Fibroblast of skin of left quadriceps (primary cell): ENCODE measurements at places on chromosomes 5 and 9.

- DNase-seq, result no peak
Observed at GRCh38 chr5:16529306-16529705, 63.7 kb upstream of the ZNF622 start.

- no peak for DNase-seq
Observed at GRCh38 chr9:5950261-5950660, 59.6 kb downstream of the MLANA start.

DNA sequence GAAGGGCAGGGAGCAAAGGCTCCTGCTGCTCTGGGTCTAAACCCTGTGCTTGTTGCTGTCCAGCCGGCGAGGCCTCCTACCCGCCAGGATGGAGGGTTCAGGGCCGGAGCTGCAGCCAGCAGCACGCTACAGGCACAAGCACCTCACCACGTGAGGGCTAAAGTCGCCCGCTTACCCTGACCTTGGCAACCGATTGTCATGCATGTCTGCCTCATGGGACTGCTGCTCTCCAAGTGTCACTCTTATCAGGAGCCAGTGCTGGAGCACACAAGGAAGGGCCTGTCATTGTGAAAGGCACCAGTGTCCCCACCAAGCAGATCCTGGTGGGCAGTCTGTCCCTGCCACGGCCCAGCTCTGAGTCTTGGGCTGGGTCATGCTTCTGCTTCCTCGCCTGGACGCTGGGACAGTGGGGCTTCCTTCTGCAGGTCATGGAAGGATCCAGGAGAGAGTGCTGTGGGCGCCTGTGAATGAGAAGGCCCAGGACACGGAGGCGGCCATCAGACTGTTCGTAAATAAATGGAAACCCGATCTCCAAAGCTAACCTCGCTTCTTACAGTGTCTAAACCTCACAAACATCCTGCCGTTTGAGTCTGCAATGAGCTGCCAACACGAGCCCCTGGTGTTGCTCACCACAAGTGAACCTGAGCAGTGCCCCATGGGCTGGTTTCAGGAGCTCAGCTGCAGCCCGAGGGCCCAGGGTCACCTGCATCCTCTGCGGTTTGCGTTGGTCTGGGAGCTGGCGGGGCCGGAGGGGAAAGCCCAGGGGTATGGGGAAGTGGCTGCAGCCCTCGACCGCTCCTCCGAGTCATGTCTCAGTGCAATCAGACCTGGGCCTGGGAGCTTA, 58.2 kb upstream of the RXRA start:
- no peak for DNase-seq

GRCh38 chr5:56520986-56521730, 288.0 kb upstream of the ANKRD55 start:
- no peak for DNase-seq

GRCh38 chr5:170408226-170408625, 19.1 kb upstream of the KCNMB1 start:
- no peak for DNase-seq

GRCh38 chr5:78508186-78508765, 140.3 kb downstream of the LHFPL2 start:
- DNase-seq, result no peak

DNA sequence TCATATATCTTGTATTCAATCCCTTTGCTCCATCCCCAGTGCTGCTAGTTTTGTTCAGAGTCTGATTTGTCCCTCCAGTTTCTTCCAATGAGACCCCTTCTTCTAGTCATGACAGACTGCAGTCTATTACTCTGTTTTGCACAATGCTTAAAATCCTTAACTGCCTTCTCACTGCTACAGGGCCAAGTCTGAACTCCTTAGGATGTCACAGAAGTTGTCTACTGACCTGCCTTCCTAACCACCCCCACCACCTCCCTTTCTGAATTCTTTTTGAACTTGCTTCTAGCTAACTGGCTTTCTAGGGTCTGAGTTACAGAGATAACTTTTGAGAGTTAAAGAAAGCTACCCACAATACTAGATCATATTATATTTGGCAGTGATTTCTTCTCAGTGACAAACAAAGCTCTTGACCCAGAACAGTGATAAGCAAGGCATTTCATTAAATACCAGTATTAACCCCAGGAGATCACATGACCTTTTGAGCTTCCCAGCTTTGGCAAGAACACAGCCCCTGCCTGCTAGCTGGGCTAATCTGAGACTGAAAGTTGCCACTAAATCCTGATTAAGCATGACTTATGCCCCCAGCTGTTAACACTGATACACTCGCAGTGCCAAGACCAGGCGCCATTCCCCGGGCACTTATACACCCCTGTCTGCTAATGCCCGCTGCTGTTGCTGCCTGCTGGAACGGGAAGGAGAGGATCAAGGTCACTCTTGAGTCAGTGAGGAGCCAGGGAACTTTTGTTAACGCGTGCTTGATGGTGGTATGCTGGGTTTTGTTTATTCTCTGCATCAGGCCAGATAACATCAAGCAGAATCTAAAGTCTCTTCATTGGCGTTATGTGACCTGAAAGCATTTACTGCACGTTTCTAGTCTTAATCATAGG, 36.4 kb upstream of the ADAMTSL1 start:
- no peak for DNase-seq

GRCh38 chr5:118768607-118769175, 219.7 kb downstream of the DTWD2 start:
- DNase-seq, result no peak

DNA sequence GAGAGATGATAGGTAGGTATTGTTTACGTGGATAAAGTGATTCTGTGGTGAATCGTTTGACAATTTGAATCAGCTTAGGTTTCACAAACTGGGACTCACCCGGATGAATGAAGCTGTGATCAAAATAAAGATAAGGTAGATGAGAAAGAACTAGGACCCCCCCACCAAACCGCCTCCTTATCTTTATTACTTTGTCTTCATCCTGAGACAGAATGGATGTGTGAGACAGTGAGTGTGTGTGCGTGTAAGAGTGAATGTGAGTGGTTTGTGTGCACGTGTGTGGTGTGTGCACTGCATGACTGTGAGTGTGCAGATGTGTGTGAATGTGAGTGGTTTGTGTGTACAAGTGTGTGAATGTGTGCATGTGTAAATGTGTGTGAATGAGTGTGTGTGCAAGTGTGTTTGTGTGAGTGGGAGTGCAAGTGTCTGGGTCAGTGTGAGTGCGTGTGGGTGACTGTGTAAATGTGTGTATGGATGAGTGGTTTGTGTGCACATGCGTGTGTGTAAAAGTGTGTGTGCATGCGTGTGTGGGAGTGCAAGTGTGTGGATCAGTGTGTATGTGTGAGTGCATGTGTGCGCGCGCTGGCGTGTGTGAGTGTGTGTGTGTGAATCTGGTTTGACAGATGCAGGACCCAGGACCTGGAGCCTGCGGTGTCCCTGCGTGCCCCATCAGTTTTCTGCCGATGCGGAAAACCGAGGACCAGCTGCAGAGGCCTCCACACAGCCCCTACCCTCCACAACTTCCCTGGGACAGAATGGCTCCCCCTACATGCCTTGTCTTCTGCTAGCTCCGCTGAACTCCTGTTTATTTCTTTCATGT, 11.4 kb upstream of the ENG start:
- no peak for DNase-seq

DNA sequence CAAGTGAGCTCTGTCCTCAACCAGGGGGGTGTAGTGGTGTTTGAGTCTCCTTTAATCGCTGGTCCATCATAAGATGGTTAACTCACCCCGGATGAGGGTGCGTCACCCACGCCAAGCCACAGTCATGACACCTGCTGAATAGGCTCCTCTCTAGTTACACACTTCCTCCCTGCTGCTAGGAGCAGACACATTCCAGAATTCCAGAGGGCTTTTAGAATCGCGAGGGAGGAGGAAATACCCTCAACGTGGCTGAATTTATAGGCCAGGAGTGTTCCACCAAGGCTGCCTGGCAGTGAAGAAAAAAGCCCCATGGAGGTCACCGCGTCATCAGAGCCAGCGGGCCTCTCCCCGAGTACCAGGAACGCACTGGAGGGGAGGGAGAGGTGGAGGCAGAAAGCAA, 5.1 kb downstream of the GLRX start:
- DNase-seq, result no peak

GRCh38 chr5:92514896-92515295, 1066.1 kb downstream of the NR2F1-AS1 start:
- DNase-seq, result no peak

GRCh38 chr9:133727876-133728441, 10.2 kb downstream of the SARDH start:
- no peak for DNase-seq

- no peak for DNase-seq
Observed at GRCh38 chr9:78288214-78288892, 8.6 kb upstream of the PSAT1 start.

DNA sequence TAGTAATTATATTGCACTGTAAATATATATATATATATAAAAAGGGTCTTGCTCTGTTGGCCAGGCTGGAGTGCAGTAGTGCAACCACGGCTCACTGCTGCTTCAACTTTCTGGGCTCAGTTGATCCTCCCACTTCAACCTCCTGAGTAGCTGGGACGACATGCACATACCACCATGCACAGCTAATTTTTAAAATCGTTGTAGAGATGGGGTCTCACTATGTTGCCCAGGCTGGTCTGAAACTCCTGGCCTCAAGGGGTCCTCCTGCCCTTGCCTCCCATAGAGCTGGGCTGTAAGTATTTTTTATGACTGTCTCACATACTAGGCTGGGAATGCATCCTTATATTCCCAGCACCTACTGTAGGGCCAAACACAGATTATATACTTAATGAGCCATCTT, 11.9 kb downstream of the PSMD5 start:
- DNase-seq, result no peak

DNA sequence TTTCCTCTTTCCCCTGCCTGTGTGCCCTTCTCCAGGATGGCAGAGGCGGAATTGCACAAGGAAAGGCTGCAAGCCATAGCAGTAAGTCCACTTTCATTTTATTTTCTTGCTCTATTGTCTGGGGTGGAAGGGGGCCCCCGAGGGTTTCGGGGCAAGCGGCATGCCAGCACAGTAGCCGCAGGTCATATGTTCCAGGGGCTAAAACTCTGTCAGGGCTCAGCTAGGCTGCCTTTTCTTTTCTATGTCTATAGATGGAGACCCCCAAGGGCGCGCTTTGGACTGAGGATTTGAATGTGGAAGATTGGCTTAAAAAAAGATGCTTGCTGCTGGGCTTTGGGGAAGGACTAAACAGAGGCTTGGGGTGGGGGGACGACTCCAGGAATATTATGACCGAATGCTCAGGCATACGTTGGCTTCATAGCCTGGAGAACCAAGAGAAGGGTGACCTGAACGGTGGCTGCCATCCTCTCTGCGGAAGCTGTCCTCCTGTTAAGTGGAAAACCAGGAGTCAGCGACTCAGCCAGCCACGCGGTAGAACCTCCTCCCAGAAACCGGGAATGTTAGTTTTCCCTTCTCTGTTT, 545 bp downstream of the PALM2AKAP2 start:
- no peak for DNase-seq

GRCh38 chr9:133046900-133047295, 14.9 kb upstream of the CEL start:
- no peak for DNase-seq

DNA sequence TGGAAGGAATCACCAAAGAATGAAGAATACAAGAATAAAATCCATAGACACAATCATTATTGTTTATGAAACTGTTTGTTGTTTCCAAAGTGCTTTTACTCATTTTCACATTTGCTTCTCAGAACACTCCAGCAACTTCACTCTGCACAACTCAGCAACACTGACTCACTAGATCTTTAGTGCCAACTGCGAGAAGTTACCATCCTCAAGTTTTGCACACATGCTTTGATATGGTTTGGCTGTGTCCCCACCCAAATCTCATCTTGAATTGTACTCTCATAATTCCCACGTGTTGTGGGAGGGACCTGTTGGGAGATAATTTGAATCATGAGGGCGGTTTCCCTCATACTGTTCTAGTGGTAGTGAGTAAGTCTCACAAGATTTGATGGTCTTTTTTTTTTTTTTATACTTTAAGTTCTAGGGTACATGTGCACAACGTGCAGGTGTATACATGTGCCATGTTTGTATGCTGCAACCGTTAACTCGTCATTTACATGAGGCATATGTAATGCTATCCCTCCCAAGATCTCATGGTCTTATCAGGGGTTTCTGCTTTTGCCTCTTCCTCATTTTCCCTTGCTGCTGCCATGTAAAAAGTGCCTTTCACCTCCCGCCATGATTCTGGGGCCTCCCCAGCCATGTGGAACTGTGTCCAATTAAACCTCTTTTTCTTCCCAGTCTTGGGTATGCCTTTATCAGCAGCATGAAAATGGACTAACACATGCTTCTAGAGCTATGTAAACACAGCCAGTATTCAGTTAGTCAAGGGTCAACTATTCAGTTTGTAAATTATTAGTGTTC, 36.9 kb downstream of the CLINT1 start:
- no peak for DNase-seq

GRCh38 chr5:2453781-2454180, 297.7 kb downstream of the IRX2 start:
- no peak for DNase-seq

DNA sequence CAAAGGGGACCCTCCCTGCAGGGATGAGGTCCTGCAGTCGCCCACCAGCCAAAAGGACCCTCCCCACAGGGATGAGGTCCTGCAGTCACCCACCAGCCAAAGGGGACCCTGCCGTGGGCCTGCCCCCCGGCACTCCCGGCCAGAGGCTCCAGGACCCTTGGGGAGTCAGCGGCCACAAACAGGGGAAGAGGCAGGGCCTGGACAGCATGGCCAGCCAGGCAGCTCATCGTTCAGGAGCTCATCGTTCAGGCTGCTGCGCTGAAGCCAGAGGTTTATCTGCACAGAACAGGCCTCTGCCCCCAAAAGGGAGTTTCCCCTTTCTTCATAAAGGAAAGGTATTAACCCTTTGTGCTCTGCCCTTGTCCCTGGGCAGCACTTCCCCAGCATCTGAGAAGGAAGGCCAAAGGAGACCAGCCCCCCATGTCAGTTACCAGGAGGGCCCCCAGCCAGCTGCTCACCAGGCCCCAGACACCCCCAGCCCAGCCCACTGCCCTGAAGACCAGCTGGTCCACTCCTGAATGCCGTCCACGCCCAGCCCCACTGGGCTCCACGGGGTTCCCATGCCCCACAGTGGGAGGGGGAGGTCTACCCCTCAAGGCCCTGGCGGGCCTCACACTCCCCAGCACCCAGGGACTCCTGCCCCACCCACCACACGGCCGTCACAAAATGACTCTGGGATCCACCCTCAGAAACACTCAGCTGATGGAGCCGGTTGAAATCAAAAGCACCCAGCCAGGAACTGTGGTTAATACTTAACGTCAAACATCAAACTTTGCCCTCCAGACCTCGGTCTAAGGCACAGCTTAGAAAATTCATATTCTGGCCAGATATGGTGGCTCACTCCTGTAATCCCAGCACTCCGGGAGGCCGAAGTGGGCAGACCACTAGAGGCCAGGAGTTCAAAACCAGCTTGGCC, 6.3 kb downstream of the SLC12A7 start:
- DNase-seq, result no peak

- no peak for DNase-seq
Observed at GRCh38 chr5:131246504-131246903, 17.3 kb upstream of the CDC42SE2 start.

DNA sequence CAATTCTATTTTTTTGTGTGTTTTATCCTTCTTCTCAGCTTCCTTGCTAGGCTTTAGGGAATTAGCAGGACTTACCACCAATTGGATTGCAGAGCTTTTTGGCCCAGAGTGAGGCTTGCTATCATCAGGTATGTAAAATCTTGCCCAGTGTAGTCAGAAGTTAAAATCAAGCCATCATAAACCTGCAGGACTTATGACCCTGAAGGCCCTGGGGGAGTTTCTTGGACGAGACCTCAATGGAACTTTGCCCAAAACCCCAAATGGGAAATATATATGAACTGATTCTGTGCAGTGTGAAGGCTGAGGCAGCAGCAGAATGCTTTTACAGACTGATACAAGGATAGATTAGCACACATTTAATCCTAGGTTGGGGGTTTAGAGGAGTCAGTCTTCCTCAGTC, 287.0 kb downstream of the SH3GL2 start:
- DNase-seq, result no peak

- DNase-seq, result peak; percentile 62
Observed at GRCh38 chr5:139271201-139272027, 22.1 kb upstream of the MATR3 start.

- DNase-seq, result peak; percentile 34
Observed at GRCh38 chr9:91857291-91858212, 92.5 kb downstream of the ROR2 start.
